ENCODE measurements at places on chromosomes 2 and 18.

DNA sequence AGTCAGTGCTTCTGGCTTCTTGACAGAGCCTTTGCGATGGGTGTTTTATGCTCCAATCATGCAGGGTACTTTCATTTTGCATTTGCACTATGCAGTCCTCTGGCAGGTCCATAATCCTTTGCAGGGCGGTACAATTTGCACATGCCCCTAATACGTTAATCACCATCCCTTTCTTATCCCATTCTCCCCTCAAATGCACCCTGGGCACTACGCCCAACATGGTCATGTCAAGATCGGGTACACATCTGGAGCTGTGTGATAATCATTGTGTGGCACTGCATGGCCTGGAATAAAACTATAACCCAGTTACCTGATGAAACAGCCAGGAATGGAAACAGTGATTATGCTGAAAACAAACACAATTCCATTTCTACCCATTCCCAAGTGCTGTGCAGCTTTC, 27.7 kb downstream of the LOXHD1 start:
- DNase-seq = no peak

- no peak for DNase-seq
Measured at GRCh38 chr2:24891201-24891600, 28.8 kb downstream of the ADCY3 start.

- no peak for DNase-seq
Measured at GRCh38 chr2:127174136-127174535, 46.0 kb downstream of the CYP27C1 start.

DNA sequence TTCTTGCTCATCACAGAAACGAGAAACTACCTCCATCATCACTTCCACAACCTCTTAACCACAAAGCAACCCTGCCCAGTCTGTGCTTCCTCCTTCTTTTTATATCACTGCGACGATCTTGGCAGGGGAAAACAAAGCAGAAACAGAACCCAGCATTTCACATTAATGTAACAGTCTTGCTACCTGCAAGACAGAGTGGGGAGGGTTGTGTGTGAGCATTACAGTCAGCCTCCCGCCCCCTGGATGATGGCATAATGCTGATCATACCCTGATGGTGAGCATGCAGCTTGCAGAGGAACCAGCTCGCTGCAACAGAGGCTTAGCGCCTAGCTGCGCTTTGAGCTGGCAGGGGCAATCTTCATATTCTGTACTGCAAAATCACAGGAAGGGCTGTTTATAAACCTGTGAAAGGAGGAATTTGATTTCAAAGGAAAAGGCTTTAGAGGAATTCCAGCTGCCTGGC, 376.1 kb downstream of the IRS1 start:
- DNase-seq = peak; percentile 66

GRCh38 chr18:59612381-59612780, 84.8 kb downstream of the CCBE1 start:
- no peak for DNase-seq

DNA sequence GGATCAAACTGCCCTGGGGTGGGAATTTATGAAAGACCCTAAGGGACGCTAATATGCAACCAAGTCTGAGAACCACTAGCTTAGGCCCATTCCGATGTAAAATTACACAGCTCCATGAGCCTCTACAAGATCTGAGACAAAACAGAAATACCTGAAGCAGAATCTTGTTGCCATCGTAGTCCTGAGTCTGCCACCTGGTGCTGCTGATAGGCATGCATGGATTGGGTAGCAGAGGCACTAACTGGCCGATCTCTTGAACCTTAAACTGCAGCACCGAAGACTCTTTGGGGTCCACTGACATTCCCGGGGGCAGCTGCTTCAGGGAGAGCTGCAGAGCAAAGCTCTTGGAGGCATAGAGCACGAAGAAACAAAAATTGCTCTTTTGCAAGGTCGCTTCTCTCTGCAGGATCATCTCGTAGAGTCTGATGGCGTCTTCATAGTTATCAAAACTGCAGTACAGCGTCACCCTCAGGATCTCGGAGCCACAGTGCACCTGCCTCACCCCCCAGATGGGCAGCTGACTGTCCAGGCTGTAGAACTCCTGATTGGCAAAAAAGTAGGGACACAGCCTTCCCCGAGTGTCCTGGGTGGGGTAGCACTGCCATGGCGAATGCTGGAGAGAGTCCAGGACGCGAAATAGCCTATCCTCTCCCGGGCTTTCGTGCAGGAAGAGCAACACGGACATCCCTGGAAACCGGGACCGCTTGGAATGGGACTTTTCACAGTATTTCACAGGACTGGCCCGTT, 848 bp downstream of the FAM124B start:
- DNase-seq = no peak

- DNase-seq = no peak
Measured at GRCh38 chr2:128347701-128348539, 29.3 kb upstream of the HS6ST1 start.

GRCh38 chr2:224055101-224055500, 16.0 kb upstream of the SERPINE2 start:
- peak; percentile 11 for DNase-seq

DNA sequence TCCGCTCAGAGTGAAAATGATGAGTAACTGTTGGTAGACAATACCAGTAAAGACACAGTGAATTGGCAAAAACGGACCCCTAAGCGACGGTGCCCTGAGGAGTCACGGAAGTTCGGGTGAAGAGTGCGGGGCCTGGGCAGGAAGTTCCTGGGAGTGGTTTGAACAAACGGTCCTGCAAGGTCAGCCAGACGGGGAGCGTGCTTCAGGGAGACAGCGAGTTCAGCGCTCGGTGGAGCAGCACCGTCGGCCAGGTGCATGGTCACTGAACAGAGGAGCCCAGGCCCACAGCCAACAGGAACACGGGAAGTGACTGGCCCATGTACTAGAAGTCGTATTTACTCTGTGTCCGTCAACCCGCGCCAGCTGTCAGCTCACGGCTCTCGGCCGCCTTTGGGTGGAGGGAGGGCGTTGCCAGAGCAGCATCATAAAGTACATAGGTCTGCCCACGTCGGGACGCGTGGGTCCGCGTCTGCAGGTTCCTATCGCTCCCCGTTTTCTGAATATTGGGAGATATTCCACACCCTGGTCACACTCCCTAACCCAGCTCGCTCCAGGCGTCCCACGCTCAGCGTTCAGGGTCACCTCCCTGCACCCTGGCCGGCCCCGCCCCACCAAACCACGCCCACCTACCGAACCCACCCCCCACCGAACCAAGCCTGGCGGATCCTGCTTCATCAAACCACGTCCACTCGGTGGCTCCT, 75.6 kb upstream of the UXS1 start:
- peak; percentile 20 for DNase-seq

- peak; percentile 16 for DNase-seq
Measured at GRCh38 chr2:227939271-227940027, 68.0 kb downstream of the DAW1 start.

- DNase-seq = no peak
Measured at GRCh38 chr2:238948765-238949641, 101.1 kb downstream of the TWIST2 start.

GRCh38 chr2:98335271-98335670, 11.0 kb upstream of the CNGA3 start:
- DNase-seq = no peak

DNA sequence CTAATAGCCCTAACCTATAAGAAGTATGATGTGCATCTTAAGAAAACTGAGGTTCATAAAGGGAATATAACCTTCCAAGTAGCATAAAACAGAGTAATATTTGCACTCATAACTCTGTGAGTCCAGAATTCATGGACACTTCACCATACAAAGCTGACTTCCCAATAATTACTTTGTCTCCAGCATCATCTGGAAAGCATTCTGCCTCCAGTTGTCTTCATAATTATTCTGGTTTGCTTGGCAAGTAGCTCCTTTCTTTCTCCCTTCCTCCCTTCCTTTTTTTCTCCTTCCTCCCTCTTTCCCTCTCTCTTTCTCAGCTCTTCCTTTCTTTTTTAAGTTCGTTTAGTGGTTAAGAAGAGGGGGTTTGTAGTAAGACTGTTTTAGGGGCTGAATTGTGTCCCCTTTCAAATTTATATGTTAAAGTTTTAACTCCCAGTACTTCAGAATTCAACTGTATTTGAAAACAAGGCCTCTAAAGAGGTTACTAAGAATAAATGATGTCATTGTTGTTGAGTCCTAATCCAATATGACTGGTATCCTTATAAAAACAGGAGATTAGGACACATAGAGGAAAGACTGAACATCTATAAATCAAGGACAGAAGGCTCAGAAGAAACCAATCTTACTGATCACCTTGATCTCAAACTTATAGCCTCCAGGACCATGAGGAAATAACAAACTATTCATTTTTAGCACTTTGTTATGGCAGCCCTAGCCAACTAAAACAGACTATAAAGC, 28.9 kb downstream of the TFPI start:
- DNase-seq = no peak

GRCh38 chr2:123688231-123688940, 336.7 kb upstream of the CNTNAP5 start:
- DNase-seq = no peak

- no peak for DNase-seq
Measured at GRCh38 chr2:23485841-23486683, 101.1 kb downstream of the KLHL29 start.

DNA sequence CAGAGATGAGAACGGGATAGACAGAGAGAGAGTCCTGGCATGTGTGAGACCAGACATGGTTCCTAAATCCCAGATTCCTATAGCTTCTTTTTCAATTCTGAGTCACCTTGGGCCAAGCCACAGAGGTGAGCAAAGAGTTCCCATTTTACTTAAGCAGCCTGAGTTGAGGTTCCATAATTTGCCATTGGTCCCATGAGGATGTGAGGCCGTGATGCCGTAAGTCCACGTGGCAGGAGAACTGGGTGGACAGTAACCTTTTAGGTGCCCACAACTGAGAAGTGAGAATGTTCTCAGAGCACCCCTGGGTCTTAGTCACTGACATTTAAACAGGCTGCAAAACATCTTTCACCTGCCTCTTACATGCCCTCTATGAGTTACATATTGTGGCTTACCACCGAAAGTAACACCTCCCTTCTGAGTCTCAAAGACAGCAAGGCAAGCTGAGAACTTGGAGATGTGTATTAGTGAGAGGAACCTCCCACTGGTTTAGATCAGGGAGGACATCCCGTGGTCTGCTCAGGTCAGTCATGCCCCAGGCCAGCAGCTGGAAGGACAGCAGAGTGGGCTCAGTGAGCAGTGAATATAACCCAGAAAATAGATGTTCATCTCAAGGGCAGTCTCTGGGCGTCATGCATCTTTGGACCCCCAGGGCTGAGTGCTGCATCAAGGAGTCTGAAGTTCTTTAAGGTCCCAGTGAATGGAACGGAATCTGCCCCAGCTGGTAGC, 127.9 kb upstream of the LGALSL start:
- no peak for DNase-seq

- no peak for DNase-seq
Measured at GRCh38 chr2:120736624-120737339, 1.1 kb downstream of the GLI2 start.

DNA sequence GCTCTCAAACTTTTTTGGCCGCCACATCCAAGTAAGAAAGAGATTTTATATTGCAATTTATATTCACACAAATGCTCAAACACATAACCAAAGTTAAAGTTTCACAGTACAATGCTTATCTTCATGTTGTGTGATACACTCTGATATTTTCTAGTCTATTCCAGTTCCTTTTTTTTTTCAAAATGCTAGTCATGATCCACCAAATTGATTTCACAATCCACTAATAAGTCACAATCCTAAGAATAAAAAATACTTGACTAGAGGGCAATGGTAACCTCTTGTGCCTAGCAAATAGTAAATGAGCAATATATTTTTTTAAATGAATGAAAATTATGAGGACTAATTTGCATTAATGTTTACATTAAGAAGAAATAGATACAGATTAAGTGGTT, 5.8 kb upstream of the PTPN4 start:
- DNase-seq = peak; percentile 54

DNA sequence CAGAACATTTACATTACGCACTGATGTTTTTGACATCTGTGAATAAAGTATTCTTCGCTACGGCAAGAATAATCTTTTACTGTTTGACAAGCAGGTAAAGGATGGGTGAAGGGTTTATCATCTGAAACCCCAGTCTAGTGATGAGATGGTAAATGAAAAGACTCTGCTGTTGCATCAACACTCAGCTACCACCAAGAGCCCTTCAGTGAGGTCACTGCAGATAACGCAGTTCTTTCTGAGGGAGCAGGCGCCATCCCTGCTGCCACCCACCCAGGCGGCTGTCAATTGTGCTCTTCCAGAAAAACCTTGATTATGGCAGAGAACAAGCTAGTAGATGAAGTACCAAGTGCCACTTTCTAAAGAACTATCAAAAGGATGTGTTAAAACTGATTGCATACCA, 58.7 kb downstream of the ABCG8 start:
- DNase-seq = no peak

DNA sequence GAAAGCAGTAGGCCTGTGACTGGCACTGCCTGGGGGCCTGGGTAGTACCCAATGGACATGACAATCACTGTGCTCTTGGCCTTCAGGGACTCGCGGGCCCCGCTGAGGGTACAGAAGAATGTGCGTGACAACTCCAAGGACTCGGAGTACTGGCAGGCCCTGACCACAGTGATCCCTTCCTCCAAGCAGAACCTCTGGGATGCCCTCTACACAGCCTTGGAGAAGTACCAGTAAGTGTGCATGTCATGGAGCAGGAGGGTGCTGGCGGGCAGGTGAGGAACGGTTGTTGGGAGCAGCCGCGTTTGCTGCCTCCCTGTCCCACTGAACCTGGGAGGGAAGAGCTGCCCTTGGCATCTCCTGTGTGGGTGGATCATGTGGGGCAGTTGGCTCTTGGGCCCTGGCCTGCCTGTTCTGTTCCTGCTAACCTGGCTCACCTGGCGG, 23.3 kb downstream of the OTOF start:
- DNase-seq = no peak

GRCh38 chr2:160870729-160871465, 289.3 kb upstream of the TANK start:
- DNase-seq = no peak

DNA sequence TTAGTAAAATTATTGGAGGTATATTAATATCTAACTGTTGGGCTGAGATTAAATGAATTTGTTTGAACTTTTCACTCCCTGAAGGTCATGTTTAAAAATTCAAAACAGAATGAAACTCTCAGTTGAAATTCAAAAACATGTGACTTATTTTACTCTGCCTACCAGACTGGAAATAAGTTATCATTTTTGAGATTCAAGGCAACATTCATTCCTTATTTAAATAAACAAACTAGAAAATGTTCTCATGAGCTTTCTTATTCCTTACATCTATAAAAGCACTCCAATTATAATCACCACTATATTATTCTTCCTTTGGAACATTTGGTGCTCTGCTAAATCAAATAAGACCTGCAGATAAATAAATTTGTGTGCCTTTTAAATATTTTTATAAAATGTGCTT, 217.8 kb downstream of the CDH2 start:
- DNase-seq = no peak

DNA sequence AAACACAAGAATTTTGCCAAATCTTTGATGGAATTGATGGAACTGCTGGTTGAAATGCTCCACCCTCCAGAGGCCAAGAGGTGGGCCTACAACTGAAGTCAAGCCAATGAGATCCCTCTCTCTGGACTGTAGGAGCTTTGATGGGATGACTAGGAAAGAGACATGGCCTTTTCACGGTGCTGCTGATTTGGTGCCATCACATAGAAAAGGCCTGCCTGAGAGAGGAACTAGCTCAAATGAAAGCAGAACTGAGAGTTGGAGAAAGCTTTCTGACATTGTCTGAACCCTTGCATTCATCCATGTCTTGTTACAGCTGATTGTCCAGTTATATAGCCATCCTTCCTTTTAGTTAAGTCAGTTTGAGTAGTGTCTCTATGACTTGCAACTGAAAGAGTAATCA, 283.8 kb upstream of the LYPD1 start:
- DNase-seq = no peak

- no peak for DNase-seq
Measured at GRCh38 chr2:143480601-143481236, 351.5 kb downstream of the ARHGAP15 start.

GRCh38 chr18:8988260-8988871, 114.1 kb upstream of the NDUFV2 start:
- DNase-seq = peak; percentile 65

- no peak for DNase-seq
Measured at GRCh38 chr18:5806860-5807259, 88.5 kb downstream of the TMEM200C start.
